ENCODE measurements at places on chromosomes 4 and X.

DNA sequence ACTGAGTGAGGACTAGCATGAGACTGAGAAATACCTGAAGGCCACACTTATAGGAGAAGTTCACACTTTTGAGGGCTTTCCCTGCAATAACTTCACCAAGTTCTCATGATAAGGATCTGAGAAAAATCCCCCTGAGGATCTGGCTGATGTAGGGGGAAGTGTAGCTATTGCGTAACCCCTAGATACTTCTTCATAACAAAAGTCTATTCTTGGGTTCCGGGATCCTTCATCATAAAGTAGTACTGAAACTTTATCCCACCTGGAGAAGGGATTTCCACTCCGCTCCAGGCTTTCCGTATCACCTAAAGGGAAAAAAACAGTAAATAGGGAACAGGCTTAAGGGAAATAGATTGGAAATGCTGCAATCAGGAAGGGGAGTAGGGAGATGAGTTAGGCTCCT is 13.3 kb downstream of the USP27X start:
- no peak for DNase-seq

DNA sequence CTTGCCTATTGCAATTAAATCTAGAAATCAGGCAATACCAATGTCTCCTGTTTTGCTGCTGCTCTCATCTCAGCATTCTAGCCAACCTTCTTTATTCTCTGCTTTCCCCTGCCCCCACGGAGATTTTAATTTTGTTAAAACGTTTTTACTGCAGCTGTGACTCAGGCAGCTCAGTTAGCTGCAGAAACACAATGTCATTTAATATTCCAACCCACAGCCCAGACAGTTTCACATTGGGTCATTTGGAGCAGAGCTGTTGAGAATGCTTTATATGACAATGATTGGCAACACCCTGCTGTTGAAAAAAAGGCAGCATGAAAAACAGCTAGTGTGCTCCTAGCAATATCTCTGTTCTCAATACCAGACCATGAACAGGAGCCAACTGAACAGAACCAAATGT is 12.6 kb upstream of the SLC10A4 start:
- no peak for DNase-seq

DNA sequence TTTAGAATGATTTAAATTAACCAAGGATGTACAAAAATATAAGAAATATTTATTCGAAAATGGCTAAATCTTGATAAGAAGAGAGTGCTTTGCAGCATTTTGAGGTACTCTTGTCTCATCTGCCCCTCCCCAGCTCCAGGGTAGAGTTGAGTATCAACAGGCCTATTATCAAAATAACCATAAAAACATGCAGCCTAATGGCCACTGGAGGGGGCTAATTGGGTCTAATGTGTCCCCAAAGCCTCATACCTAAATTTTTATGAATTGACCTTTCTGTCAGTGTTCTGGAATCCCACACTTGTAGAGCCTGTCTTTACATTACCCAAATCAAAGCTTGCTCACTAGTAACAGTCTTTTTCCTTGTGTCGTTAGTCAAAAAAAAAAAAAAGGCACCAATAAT is 544.9 kb upstream of the CPXCR1 start:
- no peak for DNase-seq

GRCh38 chrX:2627272-2627867 is 63.7 kb upstream of the CD99 start:
- no peak for DNase-seq

DNA sequence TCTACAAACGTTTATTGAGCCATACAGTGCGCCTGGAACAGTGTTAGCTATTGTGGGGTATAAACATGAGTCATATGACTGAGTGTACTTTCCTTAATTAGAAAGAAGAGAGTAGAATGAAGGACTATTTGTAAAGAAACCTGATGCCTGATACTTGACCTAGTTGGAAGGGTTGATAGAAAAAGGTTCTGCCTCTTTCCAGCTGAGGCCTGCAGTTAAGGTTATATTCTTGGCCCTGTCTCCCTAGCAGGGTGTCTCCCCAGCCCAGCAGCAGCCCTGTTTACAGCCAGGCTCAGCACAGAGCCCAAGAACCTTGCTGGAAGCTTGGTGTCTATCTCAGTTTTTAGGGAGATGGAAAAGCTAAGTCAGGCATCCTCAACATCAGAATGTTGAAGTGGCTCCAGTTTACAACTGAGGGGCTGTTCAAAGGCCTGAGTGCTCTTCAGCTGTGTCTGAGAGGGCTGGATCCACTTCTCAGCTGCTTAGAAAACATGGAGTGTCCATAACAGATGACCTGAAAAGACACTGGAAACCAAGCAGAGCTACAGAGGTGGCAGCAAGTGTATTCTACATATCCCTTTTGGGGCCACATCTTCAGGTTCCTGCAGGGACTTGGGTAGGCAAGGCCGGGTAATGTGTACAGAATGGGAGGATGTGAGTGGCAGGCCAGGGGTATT is 21.6 kb downstream of the NYX start:
- no peak for DNase-seq

DNA sequence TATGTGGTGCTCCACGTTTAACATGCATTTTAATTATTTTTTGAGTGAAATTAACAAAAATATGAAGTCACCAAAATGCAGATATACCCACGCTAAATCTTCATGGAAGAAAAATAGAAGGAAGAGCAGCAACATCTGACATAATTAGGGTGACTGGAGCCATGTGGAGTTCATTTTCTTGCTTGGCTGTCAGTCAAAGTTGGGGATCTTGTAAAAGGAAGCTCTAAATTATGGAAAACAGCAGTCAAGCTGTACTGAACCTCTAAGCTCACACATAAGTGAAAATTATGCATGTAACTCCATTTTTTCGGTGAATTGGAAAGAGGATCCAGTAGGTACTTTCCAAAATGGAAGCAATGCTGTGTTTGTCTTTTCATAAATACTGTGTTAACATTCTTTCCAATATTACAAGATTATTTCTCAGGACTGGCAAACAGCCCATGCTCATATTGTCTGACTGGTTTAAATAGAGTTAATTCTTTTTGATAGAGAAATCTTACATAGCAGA is 9.7 kb upstream of the PDGFC start:
- DNase-seq = no peak

DNA sequence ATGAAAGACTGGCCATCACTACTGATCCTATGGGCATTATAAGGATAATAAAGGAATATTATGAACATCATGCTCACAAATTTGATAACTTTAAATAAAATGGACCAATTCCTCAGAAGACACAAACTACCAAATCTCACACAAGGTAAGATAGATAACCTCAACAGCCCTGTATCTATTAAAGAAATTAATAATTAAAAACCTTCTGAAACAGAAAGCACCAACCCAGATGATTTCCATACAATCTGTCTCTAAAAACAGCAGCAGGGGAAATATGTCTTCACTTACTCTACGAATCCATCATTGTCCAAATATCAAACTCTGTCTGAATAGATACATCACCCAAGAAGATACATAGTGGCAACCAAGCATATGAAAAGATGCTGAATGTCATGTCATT is 55.2 kb downstream of the LCORL start:
- no peak for DNase-seq

GRCh38 chr4:75555294-75556164 is at the start of gene ODAPH:
ODAPH (plus strand) TSS chr4:75556066; CDS start chr4:75556083, 17 bp downstream.
- no peak for DNase-seq

DNA sequence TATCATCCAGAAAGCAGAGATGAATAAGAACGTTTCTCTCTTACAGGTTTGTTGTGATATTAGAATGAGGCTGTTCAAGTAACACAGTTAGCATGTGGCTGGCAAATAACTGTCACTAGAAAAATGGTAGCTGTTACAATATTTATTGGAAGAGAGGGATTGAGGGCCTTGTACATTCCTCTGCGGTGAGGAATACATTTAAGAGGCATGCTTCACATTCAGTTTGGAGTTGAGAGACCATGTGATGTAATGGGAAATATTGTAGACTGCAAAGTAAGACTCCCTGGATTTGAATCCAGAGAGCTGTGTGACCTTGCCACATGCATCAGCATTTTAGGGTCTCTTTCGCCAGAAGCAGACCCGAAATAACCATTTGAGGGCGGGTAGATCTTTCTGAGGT is 104.8 kb upstream of the KIT start:
- DNase-seq = no peak
